Fibroblast of skin of scalp (primary cell): ENCODE measurements at places on chromosomes 1 and 21.
A peak's percentile ranks its signal among the peaks of the same experiment; 100 is the strongest.

GRCh38 chr1:178686407-178686806, 38.6 kb upstream of the RALGPS2 start:
- DNase-seq = no peak

DNA sequence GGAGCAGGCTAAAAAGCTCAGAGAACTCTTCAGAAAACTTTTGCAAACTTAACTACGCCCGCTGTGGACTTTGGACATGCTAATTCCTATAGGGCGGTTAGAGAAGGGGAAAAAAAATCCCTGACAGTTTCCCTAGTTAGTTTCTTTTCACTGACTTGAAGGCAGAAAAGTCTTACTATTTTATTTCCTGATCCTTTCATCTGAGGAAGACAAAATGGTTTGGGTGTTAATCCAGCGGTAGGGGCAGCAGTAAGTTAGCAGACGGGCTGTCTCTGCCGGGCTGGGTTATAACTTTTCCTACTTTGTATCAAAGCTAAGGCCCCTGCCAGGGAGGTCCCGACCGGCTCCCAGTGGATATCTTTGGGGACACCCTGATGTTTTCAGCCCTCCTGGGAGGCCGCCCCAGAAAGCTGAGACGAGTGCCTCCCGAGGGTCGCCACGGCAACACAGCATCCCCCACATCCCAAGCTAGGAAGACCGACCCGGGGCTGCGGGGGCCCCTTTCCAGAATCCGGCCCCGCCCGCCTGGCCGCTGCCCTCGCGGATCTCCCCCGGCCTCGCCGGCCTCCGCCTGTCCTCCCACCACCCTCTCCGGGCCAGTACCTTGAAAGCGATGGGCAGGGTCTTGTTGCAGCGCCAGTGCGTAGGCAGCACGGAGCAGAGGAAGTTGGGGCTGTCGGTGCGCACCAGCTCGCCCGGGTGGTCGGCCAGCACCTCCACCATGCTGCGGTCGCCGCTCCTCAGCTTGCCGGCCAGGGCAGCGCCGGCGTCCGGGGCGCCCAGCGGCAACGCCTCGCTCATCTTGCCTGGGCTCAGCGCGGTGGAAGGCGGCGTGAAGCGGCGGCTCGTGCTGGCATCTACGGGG, 162.6 kb downstream of the RUNX1 start:
- peak; percentile 35 for DNase-seq

GRCh38 chr1:241331328-241332036, 25.5 kb downstream of the RGS7 start:
- DNase-seq = no peak

DNA sequence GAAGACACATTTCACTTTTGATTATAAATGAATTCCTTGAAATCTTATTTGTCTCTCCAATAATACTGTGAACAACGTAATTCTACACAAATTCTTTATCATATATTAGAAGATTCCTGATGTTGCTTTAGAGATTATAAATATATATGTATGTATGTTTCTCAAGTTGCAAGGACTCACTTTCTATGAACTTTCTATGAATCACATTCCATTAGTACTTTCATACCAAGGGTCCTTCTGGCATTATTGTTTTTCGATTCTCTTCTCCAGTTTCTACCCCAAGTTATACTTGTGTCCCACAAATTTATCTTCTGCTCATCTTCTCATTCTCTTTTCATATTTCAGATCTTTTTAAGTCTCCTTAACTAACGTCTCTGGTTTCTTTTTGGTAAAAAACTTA, 55.9 kb downstream of the ZNHIT6 start:
- DNase-seq = no peak

- DNase-seq = no peak
These were observed 217.7 kb downstream of the URB2 start for GRCh38 chr1:229843627-229844238.

- peak; percentile 83 for DNase-seq
These were observed 473.0 kb upstream of the VAMP3 start for GRCh38 chr1:7298145-7298544.

- DNase-seq = peak; percentile 11
These were observed 9.6 kb downstream of the VPS26C start for GRCh38 chr21:37257511-37257966.

GRCh38 chr1:31529999-31530684, 46.2 kb upstream of the TINAGL1 start:
- peak; percentile 72 for DNase-seq

- DNase-seq = peak; percentile 88
These were observed 193.8 kb upstream of the EDN2 start for GRCh38 chr1:41678111-41678878.

- DNase-seq = peak; percentile 11
These were observed 160.1 kb downstream of the TBX15 start for GRCh38 chr1:118828038-118828437.
